Right cardiac atrium (tissue), 5 donors: ENCODE measurements at places on chromosomes 16 and 17. TPM values are rescaled to one million over a fixed set of nuclear protein-coding genes. Genes with fewer than 3 reads are reported as not detected.

DNA sequence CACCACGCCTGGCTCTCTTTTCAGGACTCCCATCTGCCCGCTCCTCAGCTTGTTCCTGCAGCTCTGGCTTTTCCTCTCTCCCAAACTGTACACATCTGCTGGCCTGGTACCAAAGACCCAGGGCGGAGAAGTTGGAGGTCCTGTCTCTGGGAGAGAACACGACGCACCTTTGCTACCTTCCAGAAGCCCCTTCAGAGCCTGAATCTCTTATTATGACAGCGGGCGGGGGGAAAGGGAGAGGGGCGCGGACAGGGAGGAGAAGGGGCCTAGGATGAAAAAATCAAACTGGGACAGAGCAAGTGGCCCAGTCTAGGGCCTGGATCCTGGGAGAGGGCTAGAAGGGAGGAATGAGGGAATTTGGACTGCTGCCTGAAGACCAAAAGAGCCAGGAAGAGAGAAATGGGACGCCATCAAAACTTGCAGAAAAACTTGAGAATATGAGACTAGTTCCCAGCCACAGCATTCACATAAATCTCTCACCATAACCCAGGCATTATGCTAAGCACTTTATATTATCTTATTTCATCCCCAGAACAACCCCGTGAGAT lies 2.5 kb upstream of the PER1 start:
- DNase-seq: no peak

DNA sequence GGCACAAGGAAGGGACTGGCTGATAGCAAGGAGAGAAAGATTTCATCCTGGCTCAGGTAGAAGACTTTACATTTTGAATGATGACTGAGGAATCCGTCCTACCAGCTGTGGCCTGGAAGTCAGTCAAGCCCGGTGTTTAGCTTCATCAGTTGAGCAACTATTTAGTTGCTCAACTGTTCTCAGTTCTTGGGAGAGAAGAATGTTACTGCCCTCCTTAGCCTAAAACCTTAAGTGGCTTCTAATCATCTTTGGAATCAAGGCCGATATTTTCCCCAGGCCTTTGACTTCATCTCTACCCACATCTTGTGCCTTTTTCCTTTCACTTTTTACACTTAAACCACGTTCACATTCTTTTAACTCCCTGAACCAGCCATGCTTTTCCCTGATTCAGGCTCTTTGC lies 17.3 kb upstream of the RBL2 start:
- DNase-seq: no peak

DNA sequence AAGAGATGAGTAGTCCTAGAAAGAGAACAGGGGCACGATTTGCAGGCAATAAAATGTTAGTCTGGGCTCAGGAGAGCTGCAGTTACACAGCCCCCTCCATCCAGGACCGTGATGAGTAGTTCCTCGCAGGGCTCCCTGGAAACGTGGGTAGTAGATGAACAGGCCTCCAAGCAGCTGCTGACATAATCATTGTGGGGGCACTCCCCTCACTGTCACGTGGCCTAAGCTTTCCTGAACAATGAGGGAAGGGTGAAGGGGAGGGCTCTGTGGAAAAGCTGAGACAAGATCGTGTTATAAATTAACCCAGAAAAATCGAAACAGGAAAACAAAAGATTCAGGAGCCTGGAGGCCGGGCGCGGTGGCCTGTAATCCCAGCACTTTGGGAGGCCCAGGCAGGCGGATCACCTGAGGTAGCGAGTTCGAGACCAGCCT lies 1.3 kb upstream of the PER1 start:
- peak; percentile 81 for DNase-seq

GRCh38 chr16:14041164-14041563 lies 30.0 kb upstream of the MRTFB start:
- no peak for DNase-seq

- DNase-seq: no peak
Observed at GRCh38 chr17:37147301-37147812, 198.6 kb downstream of the AATF start.

DNA sequence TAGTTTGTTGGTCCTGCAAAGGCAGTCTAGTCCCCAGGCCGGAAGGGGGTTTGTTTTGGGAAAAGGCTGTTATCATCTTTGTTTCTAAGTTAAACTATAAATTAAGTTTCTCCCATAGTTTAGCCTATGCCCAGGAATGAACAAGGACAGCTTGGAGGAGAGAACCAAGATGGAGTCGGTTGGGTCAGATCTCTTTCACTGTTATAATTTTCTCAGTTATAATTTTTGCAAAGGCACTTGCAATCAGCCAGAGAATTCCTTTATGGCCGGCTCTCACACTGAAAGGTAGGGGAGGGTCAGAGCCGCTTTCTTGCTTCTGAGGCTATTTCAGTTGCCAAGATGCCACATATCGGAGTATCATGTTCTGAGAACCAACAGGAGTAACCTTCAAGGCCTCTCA lies 59.2 kb upstream of the ATF7IP2 start:
- no peak for DNase-seq

Gene TIGD7
- 8.7 TPM for total RNA-seq

GRCh38 chr16:69555437-69555836 lies 10.3 kb upstream of the NFAT5 start:
- DNase-seq: no peak

- DNase-seq: peak; percentile 59
Observed at GRCh38 chr17:49390548-49391324, 23.9 kb downstream of the PHB1 start.

DNA sequence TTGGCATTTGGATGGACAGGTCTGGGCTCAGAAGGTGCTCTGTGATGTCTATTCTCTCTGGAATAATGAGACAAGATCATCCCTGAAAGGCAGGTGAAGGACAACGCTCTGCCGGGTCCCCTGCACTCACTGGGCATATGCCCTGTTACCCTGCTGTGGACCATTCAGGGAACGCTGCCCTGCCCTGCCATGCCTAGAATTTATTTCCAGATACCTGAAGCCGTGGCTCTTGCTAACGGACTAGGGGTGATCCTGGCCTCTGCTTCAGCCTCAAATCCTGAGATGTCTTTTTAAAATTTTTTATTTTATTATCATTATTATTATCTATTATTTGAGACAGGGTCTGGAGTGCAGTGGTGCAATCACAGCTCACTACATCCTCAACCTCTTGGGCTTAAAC lies 3.9 kb downstream of the SLC5A11 start:
- DNase-seq: no peak
